ENCODE measurements at places on chromosomes 13 and 19. TPM values are rescaled to one million over a fixed set of nuclear protein-coding genes. Genes with fewer than 3 reads are reported as not detected.

GRCh38 chr13:42746866-42747265, 34.5 kb upstream of the FAM216B start:
- DNase-seq: peak; percentile 12

DNA sequence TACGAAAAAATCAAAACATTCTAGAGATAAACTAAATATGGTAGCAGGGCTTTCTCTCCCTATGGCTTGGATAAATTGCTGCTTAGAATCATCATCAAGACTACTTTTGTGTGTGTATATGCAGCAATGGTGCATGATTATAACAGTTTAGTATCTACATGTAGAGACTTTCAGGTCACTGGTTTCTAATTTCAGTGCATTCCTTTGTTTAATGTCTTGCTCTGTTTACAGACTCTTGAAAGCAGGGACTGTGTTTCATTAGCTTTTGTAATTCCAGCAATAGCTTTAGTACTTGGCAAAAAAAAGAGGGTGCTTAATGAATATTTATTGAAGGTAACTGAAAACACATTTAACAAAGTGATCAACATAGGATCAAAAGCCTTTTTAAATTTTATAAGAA, 420.7 kb downstream of the PCDH9 start:
- DNase-seq: no peak

The KIR2DL4 gene
- not detected for total RNA-seq

GRCh38 chr13:59666504-59666903, 497.2 kb downstream of the DIAPH3 start:
- peak; percentile 3 for DNase-seq

The VSTM1 gene
- total RNA-seq: not detected

- no peak for DNase-seq
These were observed 8.5 kb downstream of the SOX21 start for GRCh38 chr13:94703721-94704314.

The ATP8B3 gene
- total RNA-seq: 3.0 TPM

The ZNF440 gene
- 6.9 TPM for total RNA-seq

The FXYD1 gene
- 4.5 TPM for total RNA-seq

DNA sequence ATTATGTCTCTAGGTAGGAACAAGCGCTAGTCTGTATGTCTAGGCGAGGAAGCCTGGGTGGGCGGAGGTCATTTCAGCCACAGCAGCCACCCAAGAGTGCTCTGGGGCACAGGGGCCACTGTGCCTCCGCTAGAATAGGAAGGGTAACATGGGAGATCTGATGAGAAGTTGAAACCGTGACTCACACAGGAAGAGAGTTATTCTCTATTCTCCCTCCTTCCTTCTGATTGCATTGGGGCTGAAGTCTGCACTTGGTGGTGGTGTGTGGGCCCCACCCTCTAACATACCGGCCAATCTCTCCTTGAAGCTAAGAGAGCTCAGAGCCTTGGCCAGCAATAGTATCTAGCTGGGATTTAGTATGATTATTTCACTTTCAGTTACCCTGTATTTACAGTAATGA, 20.3 kb upstream of the GGACT start:
- peak; percentile 55 for DNase-seq

DNA sequence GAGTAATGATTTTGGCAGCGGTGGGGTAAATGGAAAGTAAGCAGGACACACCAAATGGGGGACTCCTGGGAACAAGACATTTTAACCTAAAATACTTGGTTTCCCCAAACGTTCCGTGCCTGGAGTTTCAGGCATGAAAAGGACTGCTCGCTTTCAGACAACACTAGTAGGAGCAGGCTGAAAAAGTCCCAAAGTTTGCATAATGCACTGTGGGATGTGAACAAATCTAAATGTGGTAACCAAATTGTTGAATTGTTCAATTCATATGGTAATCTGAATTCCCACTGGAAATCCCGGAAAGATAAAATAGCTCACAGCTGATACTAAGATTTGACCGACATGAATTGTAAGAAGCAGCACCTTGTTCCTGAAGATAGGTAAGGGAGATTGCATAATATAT, 467.2 kb upstream of the ARGLU1 start:
- DNase-seq: peak; percentile 32

The UGGT2 gene
- total RNA-seq: 47.2 TPM

DNA sequence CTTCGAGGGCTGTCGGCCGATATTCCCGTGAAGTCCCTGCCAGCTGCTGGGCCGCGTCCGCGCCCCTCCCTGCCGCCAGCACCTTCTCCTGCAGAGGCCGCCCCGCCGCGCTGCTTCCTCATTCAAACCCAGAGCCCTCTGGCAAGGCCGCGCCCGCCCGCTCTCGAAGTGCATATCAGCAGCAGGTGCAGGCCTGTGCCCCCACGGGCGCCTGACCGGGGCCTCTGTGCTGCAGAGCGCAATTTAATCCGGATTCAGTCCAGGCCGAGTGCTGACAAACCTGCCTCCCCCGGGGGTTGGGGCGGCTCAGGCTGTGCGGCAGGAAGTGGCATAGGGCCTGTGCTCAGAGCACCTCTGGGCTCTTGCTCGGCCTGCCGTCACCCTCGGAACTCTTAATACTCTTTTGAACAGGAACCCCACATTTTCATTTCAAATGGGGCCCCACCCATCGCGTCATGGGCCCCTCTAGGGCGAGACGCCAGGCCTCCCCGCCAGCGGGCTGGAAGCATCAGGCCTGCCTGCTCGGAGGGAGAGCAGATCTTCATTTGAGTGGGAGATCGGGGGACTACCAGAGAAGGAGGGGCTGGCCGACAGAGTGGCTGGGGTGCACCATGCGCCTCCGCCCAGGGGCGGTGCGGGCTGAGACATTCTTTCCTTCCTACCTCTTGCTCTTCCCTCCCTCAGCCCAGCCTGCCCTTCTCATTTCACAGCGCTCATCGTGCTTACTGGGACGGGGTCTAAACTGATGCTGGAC, 125.7 kb downstream of the TNFRSF19 start:
- DNase-seq: no peak

- no peak for DNase-seq
These were observed 607.6 kb downstream of the SLITRK1 start for GRCh38 chr13:83274679-83275078.

Data from fibroblast of lung (primary cell).